ENCODE measurements at places on chromosomes 16 and 17.

- DNase-seq: no peak
Measured at GRCh38 chr17:59428916-59429485, 97.5 kb downstream of the YPEL2 start.

GRCh38 chr16:85252461-85252860, 140.2 kb upstream of the CIBAR2 start:
- no peak for DNase-seq

DNA sequence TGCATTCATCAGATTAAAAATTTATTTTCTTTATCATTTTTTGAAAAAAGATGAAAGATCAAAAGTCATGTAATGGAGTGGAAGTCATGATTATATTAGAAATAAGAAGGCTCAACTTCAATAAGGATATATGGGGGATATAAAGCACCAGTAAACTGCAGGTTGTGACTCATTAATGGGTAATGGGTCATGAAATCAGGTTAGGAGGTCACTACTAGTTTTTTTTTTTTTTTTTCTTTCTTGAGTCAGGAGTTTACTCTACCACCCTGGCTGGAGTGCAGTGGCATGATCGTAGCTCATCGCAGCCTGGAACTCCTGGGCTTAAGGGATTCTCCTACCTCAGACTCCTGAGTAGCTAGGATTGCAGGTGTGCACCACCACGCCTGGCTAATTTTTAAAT, 14.3 kb downstream of the EFCAB13 start:
- DNase-seq: no peak

DNA sequence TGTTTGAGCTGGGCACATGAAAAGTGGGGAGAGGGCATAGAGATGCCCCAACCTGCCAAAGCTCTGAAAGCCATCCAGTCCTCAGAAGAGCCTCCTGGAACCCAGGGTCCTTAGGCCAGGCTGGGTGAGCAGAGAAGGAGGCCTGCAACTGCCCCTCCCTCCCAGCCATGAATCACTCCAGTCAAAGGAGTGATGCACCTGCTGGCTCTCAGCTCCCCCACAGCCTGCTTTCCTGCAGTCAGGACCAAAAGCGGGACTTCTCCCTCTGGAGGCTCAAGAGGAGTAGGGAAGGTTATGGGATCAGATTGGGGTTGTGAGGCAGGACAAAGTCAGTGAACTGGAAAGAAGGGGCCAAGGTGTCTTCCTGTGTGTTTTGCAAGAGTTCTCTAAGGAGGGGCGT, 145.6 kb downstream of the TMEM132E start:
- DNase-seq: no peak

GRCh38 chr17:78654325-78654724, 77.1 kb upstream of the DNAH17 start:
- no peak for DNase-seq

- DNase-seq: no peak
Measured at GRCh38 chr16:47503936-47504335, 42.8 kb downstream of the PHKB start.

GRCh38 chr17:9427465-9428315, 147.9 kb downstream of the STX8 start:
- DNase-seq: peak; percentile 4

GRCh38 chr17:12403881-12404398, 261.8 kb upstream of the MYOCD start:
- DNase-seq: no peak

GRCh38 chr17:41140360-41141131, at the start of gene KRTAP4-6:
Gene KRTAP4-6, minus strand, starts transcription at chr17:41140544. Its CDS starts 57 bp downstream, at chr17:41140487.
- no peak for DNase-seq

GRCh38 chr17:32870027-32870670, 6.8 kb downstream of the MYO1D start:
- DNase-seq: no peak

DNA sequence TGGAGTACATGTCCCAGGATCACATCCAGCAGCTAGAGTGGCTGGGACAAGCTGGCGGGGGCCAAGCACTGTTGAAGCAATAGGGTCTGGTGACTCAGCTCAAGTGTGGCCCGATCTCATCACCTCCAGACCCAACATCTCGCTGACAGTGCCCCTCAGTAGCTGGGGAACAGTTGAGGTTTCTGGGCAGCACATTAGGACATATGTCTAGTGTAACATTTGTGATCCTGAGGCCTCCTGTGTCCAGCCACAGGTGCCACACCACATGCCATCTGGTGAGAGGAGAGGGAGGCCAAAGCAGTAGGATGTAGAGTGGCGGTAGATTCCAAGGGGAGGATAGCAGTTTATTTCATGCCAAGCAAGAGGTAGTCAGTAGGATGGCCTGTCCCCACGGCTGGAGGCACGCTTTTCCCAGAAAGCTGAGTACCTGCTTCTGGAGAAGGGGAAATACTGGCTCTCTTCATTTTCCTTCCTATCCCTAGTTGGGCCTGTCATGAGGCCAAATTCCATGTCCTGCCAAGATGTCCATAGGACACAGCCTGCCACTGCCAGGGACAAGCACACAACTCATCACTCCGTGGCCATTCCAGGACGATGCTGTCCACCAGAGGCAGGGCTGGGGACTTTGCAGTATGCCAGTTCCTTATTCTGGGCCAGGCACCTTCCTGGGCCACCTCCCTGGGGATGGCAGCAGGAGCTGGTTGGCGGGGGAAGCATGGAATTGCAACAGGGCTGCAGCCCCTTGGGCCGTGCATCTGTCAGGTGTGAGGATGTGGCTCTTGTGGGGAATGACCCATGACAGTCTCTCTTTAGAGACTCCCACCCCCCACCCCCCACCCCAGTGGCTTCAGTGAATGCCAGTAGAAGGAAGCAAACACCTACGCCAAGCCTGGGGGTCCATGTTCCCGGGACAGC, 24.0 kb downstream of the GGA3 start:
- DNase-seq: no peak

DNA sequence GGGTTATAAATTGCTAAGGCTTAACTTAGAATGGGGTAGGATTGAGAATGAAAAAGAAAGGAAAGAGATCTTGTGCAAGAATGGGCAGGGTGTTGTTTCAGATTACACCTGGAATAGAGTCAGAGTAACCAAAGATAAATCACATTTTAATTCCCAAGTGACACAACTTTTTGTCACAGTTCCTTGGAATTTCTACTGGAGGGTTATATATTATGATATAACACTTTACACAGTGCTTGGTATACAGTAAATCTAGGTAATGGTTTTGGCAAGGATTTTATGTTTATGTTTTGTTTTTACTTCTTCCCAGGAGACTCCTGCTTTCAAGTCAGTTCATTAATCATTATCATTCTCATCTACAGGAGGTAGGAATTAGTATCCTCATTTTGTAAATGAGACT, 115.7 kb upstream of the KCNJ16 start:
- DNase-seq: no peak

- no peak for DNase-seq
Measured at GRCh38 chr16:57852189-57852588, 49.9 kb upstream of the KIFC3 start.

GRCh38 chr17:27485716-27486495, 29.7 kb downstream of the KSR1 start:
- no peak for DNase-seq

GRCh38 chr16:25443994-25444393, 186.3 kb upstream of the ZKSCAN2 start:
- DNase-seq: no peak

DNA sequence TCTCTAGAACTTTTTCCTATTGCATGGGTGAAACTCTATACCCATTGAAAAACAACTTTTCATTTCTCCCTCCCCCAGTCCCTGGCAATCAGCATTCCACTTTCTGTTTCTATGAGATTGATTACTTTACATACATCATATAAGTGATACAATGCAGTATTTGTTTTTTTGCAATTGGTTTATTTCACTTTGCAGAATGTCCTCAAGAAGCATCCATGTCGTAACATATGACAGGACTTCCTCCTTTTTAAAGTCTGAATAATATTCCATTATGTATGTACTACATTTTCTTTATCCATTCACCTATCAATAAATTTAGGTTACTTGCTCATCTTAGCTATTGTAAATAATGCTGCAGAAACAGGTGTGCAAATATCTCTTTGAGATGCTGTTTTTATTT, 8.8 kb downstream of the IL21R start:
- DNase-seq: no peak

GRCh38 chr17:57505841-57506773, 239.0 kb downstream of the CCDC182 start:
- no peak for DNase-seq

DNA sequence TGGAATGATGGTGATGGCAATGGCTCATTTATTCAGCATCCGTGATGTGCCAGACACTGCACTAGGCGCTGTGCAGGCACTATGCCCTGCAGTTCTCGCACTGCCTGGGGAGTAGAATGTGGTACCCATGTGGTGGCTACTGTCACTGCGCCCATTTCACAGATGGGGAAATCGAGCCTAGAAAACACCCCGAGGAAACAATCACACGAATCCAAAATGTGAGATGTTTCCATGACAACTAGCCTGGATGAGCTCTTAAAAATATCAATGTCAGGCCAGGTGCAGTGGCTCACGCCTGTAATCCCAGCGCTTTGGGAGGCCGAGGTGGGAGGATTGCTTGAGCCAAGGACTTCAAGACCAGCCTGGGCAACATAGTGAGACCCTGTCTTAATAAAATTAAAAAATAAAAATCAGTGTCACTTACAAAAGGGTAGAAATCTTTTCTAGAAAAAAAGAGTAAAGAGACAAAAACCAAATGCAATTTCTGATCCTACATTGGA, 57.9 kb upstream of the TNRC6A start:
- no peak for DNase-seq

- DNase-seq: no peak
Measured at GRCh38 chr16:53945996-53946395, 242.0 kb downstream of the FTO start.

DNA sequence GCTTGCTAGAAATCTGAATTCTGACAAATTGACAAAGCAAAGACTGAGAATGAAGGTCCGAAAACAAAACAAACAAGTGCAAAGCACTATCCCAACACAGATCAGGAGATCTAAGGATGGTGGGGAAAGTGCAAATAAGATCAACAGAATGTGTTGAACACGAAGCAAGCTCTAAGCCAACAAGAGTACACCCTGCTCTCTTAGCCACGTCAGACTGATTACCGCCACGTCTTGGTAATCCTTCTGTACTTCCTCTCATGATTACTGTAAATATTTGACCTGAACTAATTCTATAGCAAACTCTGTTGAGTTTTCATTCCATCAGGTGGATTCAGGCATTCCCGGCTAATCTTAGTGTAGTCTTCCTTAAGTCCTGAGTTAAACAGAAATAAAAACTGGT, 34.3 kb upstream of the ERCC4 start:
- DNase-seq: no peak

DNA sequence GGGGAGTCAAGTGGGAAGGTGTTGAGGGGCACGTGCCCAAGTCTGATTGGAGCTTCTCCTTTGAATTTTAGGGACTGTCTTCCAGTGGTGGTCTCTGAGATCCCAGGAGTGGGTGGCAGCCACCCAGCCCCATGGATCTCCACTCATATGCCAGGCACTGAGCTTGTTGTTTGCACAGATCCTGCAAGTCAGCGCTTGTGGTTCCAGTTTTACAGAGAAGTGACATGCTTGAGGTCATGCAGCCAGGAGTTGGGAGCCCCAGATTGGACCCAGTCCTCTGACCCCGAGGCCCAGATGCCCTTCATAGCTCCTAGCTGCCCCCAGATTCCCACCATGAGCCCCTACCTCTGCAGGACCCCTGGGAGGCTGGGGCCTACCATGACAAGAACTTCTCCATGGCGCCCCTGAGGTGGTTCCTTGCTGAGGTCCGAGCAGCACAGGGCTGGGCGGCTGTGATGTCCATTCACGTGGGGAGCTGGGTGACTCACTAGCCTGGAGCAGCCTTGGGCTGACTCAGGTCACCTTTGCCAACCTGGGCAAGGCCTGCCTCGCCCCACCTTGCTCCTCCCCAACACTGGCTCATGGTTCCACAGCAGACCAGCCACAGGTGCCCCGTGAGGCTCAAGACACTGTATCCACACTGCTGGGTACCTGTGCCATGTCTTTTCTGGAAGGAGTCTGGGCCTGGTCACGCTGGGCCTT, 47.4 kb downstream of the RAI1 start:
- DNase-seq: no peak

DNA sequence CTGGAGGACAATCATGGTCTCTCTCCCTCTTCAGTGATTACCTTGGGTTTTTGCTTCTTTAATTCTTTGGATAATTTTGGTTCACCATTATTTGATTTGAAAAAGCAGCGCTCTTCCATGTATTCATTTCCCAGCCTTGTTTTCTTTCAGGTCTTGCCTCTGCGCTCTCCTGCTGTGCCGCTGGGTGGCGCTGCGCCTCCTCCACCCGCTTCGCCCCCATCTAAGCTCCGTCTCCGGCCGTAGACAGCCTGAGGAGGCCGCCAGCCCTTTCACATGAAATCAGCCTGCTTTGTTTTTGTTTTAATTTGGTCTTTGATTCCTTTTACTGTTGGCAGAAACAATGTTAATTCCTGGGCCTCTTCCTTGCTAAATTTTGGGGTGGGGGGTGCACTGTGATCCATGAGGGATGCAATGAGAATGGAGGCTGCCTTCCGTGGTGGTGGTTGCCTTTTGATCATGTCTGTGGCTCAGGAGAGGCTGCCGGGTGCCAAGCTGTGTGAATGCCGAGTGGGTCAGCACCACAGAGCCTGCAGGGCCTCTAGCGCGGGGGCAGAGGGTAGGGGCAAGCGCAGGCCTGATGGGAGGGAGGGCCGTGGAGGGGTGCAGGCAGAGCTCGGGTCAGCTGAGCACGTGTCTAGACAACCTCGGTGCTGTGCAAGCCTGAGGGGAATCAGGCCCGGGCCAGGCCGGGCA, 64.1 kb downstream of the PLD6 start:
- no peak for DNase-seq

DNA sequence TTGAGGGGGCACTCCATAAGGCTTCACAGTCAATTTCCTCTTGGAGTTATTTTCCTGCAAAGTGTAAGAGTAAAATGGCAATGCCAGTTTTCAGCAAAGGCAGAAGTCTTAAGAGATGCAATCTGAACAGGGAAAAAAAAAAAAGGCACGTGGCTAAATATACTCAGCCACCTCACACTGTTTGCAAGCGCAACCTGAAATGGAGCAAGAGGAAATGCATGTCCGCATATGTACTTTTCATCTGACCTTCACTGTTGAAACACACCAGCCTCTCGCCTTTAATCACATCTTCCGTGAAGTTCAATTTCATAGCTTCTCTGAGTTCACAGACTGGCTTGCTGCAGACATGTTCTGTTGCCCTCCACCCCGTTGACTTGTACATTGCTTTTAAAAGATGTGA, 101.4 kb downstream of the KATNIP start:
- no peak for DNase-seq

DNA sequence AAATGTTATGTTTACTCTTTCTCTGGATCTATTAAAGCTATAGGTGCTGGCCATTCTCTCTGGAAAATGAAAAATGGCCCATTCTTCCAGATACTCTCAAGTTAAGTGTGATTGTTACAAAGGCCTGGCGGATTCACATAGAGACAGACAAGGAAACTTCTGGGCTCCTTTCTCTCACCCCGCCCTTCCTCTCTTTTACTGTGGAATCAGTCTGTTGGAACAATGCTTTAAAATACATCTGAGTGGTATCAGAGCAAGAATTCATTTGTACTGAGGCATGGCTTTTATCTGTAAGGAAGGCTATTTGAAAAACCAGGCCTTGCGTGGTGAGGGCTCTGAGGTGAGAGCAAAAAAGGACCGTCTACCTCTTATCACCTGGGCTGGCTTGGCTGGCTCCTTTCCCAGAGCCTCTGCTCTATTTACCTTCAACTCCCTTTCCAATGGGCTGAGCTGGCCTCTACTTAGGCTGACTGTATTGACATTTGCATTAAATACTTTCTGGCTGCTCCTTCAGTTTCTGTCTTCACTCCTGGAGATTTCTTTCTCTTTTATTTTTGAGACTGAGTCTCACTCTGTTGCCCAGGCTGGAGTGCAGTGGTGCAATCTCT, 274.0 kb downstream of the PHKB start:
- no peak for DNase-seq

GRCh38 chr16:23786964-23787561, 32.2 kb downstream of the CHP2 start:
- no peak for DNase-seq

All from DMS 273 treated with DMSO at 0.1 percent for 48 hours (cell line).